AG04449 (cell line): ENCODE measurements at places on chromosomes 1 and 21.

GRCh38 chr1:226293553-226293920 is 15.4 kb downstream of the LIN9 start:
- DNase-seq = no peak

GRCh38 chr1:241640867-241641622 is 876 bp upstream of the CHML start:
- no peak for DNase-seq

DNA sequence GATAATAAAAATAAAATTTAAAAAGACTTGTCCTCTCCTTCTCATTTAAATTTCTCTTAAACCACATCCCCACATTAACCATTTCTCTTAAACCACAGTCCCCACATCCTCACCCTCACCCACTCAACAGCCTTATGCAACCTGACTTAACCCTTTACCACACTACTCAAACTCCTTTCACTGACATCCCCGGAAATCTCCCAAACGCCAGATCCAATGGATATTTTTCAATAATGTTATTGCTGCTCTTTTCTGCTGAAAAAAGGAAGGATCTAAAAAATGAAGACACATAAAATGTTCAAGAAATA is 54.2 kb upstream of the EEIG2 start:
- no peak for DNase-seq

- DNase-seq = no peak
Measured at GRCh38 chr1:59640851-59641250, 173.9 kb upstream of the HOOK1 start.
